ENCODE measurements at places on chromosomes 7 and 10.

DNA sequence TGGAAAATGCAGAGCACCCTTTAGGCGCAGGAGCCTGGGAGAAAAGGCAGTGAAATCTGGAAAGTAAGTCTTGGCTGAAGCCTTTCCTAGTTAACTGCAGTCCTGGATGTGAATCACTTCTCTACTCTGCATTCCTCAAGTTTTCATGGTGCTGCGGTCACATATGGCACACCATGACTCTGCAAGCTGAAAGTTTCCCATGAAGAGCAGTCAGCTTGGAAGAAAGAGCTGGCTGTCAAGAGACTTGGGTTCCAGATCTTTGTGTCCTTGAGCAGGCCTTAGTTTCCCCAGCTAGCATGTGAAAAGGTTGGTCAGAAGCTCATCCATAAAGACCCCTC lies 548.3 kb downstream of the SORCS3 start:
- no peak for DNase-seq

- DNase-seq = no peak
These were observed 23.1 kb downstream of the KCP start for GRCh38 chr7:128887169-128888038.

- no peak for DNase-seq
These were observed 41.3 kb upstream of the GNAI1 start for GRCh38 chr7:80093349-80093748.

DNA sequence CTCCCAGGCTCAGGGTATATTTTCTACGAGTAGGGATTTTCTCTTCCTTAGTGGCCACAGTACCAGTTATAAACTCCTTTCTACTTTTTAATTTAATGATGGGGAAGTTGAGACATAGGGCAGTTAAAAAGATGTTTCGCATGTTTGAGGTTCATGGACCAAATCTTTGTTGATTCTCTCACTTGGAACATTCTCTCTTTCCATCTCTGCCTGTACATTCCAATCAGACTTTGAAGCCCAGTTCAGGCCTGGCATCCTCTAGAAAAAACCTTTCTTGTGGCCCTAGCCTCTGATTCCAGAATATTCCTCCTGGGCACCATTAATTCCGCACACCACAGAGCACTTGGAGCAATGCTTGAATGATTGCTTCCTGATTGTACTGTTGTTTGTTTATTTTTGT lies 18.5 kb downstream of the SLC13A4 start:
- DNase-seq = no peak

- no peak for DNase-seq
These were observed 12.7 kb upstream of the DNMBP start for GRCh38 chr10:100022403-100022802.

DNA sequence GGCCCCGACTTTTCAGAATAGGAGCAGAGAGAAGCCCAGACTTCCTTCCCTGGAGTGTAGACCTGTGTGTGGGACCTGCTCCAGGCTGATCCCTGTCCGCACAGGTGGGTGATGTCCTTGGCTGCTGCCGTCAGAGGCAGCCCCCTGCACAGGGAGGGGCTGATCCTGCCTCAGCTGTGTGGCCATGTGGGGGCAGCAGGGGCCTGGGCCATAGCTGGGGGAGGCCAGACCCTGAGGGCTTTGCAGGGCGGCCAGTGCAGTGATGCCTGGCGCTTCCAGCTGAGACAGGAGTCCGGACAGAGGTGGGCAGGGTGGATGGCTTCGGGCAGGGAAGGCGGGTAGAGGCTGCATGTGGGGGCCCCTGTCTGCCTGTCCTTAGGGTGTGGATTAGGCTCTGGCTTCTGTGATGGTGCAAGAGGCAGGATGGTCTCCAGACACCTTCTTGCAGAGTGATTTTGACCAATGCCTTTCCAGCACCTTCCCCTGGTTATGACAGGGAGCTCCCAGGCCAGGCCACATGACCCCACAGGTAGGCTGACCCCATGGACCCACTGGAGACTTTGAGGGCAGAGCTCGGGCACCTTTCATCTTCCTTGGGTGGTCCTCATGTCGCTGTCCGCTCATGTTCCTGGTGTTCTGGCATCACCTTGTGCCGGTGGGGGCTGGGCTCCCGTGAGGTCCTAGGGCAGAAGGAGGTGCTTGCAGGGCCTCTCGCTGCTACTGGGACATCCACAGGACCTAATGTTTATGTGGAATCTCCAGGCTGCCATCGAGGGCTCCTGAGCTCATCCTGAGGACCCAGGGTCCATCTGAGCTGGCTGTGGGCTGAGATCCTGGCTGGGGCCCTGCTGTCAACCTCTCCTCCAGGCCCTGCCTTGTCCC lies 141.5 kb downstream of the ADCY1 start:
- DNase-seq = no peak

- DNase-seq = no peak
These were observed 51.1 kb upstream of the CHST15 start for GRCh38 chr10:124144536-124144935.

DNA sequence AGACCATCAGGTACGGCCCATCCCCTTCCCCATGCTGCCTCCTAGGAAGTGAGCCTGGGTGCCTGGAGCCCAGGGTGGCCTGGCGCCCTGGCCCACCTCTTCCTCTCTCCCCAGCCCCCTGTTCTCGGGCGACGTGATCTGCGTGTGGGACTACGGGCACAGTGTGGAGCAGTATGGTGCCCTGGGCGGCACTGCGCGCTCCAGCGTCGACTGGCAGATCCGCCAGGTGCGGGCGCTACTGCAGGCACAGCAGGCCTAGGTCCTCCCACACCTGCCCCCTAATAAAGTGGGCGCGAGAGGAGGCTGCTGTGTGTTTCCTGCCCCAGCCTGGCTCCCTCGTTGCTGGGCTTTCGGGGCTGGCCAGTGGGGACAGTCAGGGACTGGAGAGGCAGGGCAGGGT lies 17.0 kb downstream of the ASL start:
- DNase-seq = no peak

DNA sequence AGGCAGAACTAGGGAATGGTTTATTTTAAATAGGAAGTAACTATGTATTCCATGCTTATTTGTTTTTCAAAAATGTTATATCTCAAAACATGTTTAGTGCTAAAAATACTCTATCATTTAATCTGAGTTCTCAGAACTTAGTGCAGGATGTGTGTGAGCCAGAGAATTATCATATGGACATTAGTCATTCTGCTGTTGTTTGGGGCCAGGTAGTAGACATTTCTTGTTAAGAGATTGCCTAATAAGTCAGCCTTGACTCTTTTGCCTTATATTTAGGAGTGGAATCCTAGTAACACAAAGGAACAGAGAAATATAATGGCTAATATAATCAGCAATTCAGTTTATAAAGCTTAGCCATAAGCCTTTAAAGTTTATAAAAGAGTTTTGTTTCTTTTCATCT lies 149.8 kb downstream of the CCSER2 start:
- DNase-seq = no peak

DNA sequence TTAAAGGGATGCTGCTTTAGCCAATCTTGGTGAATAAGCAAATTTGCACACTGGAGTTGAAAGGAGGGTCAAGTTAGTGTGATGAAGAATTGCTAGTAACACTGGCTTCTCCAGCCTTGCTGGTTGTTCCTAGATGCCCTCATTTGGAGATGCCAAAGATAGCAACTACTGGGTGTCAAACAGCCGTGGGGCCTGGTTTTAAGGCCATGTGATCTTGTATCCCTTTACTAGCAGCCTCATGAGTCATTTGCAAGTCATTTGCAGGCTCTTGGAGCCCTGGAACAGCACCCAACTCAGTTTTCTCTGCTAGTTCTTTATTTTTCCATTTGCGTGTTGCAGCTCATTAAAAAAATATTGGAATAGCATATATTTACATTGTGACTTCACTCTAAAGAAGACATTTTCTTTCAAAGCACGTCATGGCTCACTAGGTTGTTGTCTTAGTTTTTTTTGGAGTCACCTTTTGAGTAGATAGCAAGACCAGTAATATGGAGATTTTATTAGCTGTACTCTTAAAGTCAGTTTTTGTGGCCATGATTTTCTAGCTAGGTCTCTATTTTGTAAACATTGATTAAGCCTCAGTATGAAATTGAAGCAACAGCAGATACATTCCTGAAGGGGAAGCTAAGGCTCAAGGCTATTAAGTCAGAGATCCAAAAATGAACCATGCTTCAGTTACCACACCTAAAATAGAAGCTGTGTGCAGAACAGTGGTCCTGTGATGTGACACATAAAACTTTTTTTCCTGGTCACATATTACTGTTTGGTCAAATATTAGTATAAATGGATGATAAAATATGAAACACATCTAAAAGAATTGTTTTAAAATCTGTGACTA lies 1.3 kb downstream of the LSMEM1 start:
- DNase-seq = no peak

GRCh38 chr7:118288098-118288497 lies 63.6 kb downstream of the ANKRD7 start:
- peak; percentile 11 for DNase-seq

DNA sequence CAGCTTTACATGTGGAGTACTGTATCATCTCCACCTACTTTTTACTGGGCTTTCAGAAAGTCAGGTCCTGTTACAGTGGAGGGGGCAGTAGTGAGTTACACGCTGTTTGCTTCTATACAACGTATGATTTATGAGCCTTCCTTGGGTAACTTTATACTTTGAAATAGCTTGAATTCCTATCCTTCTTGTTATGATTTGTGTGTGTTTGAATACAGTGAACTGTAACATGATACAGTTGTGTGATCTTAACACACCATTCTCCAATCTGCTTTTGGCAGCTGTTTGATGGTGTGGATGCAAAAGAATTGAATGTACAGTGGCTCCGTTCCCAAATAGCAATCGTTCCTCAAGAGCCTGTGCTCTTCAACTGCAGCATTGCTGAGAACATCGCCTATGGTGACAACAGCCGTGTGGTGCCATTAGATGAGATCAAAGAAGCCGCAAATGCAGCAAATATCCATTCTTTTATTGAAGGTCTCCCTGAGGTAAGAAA lies 41.7 kb downstream of the SP8 start:
- no peak for DNase-seq

- no peak for DNase-seq
These were observed 210.5 kb downstream of the SLC25A13 start for GRCh38 chr7:96111405-96111804.

- no peak for DNase-seq
These were observed 97.7 kb downstream of the TAF3 start for GRCh38 chr10:7915923-7916536.

- no peak for DNase-seq
These were observed 116.9 kb upstream of the ABI1 start for GRCh38 chr10:26977635-26978034.

DNA sequence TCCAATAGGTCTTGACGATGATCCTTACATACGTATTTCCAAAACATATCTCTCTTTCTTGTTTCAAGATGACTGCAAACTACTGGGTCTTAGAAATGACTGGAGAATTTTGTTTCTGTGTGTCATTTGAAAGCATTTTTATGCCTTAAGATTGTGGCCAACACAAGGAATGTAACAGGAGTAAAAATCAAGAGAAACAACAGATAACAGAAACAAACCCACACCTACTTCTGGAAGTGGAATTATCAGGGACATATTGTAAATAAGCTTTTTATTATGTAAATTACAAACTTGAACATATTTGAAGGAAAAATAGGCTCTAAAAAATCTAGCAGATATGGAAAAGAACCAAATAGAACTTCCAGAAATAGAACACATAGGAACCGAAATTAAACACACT lies 195.6 kb downstream of the CYP26A1 start:
- DNase-seq = no peak

DNA sequence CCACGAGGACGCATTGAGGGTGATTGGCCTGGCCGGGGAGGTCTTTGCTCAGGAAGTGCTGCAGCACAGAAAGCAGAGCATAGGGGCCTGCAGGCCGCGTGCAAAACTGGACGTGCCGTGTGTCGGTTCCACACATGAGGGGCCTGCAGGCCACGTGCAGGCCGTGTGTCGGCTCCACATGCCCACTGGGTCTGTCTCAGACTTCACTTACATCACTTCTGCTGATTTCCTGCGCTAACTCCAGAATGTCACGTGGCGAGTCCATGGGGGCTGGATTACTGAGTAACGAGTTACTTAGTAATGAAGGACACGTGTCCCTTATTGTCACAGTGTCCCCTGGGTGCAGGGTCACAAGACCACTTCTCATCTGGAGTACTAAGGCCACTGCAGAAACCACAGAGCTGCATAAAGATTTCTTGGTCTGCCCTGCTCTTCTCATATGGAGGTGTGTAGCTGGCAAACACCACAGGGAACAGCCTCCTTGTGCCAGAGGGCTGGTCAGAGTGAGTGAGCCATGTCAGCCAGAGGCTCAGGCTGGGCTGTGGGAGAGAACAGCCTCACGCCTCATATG lies 60.8 kb downstream of the GDI2 start:
- DNase-seq = no peak

DNA sequence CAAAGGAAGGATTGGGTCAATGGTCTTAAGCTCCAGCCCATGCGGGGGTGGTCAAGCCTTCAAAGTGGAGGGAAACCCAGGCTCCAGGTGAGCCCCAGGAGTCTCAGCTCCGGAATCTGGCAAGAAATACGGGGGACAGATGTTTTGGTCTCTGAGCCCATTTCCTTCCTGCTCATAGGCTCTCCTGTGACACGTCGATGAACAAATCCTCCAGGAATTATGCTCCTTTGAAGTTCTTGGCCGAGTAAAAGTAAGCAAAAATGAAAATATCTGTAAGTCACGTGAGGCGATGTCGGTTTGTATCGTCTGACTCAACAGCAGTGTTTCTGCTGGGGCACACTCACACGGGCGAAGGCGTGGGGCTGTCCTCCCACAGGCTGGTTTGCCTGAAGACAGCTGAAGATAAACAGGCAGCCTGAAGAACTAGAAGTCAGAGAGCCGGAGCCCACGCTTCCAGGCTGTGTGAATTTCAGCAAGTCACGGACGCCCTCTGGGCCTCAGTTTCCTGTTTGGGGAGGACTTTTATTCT lies 52.6 kb upstream of the SMNDC1 start:
- DNase-seq = peak; percentile 75

GRCh38 chr7:34036051-34036920 lies 130.9 kb downstream of the BMPER start:
- DNase-seq = no peak

- no peak for DNase-seq
These were observed 4.7 kb upstream of the AFAP1L2 start for GRCh38 chr10:114408968-114409444.

GRCh38 chr7:70051726-70052125 lies 453.5 kb downstream of the AUTS2 start:
- no peak for DNase-seq

GRCh38 chr10:49408519-49409306 lies 12.8 kb upstream of the DRGX start:
- no peak for DNase-seq

DNA sequence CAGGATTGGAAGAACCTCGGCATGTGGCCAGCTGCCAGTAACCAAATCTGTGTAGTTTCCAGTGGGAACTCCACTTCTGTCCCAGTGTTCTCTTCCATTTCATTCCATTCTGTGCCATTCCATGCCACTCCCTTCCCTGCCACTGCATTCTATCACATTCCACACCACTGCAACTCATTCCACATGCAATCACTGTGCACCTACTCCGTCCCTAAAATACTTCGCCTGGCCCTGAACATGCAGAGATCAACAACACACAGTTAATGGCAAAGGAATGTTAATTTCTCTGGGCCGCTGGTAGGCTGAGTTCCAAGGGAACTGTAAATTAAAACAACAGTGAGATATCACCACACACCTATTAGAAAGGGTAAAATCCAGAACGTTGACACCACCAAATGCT lies 64.8 kb downstream of the AKR1B1 start:
- DNase-seq = no peak
